ENCODE measurements at places on chromosomes 7 and 10.

- no peak for DNase-seq
Observed at GRCh38 chr10:100173035-100173434, 12.8 kb downstream of the ERLIN1 start.

- DNase-seq, result peak; percentile 25
Observed at GRCh38 chr7:157699357-157700013, 362.7 kb downstream of the DNAJB6 start.

GRCh38 chr7:44221231-44221791 lies 20.5 kb downstream of the YKT6 start:
- no peak for DNase-seq

- DNase-seq, result no peak
Observed at GRCh38 chr10:32982293-32982709, 24.3 kb upstream of the ITGB1 start.

GRCh38 chr10:17169803-17170202 lies 31.7 kb downstream of the TRDMT1 start:
- DNase-seq, result no peak

- DNase-seq, result no peak
Observed at GRCh38 chr10:82742478-82742877, 867.5 kb downstream of the NRG3 start.

DNA sequence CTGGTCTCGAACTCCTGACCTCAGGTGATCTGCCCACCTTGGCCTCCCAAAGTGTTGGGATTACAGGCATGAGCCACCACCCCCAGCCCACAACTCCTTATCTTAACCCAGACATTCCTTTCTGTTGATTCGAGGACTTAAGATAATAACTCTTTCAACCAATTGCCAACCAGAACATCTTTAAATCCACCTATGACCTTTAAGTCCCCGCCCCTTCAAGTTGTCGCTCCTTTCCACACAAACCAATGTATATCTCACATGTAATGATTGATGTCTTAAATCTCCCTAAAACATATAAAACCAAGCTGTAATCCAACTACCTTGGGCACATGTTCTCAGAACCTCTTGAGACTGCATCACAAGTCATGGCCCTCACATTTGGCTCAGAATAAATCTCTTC lies 7.8 kb upstream of the ANKRD2 start:
- no peak for DNase-seq

DNA sequence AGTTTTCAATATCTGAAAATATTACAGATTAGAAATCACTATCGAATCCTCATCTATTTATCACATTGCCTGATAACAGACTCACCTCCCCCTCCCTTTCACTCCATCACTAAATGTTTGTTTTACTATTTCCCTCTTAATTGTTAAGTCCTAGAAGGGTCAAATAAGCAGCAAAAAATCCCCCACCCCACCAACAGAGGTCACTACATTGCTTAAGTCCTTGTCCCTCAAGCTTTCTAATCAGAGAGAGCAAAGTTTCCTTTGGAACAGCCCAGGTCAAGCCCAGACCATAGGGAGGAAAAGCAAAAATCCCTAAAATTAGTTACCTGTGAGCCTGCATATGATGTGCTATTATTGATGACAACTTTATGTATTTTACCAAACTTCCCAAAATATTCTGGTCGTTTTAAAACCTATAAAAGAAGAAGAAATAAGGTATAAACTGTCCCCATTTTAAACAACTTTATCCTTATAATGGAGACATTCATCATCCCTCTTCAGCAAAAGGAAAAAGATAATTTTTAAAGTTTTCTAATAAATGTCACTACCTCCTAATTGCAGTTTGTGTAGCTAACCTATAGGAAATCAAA lies 95.0 kb downstream of the CNOT4 start:
- peak; percentile 85 for DNase-seq

DNA sequence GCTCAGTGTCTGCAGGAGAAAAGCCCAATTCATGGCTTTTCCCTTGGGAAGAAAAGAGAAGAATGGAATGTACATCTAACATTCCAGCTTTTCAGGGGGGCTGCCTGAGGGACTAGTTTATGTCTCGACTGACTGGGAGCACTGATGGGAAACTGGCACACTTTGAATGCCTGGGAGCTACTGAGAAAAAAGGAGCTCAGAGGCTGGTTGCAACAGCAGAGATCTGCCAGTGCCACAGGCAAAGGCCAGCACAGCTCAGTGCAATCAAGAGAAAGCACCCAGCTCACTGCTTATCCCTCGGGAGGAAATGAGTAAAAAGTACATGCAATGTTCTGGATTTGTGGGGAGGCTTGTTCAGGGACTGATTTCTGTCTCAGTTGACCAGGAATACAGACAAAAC lies 226.2 kb downstream of the COBL start:
- no peak for DNase-seq

DNA sequence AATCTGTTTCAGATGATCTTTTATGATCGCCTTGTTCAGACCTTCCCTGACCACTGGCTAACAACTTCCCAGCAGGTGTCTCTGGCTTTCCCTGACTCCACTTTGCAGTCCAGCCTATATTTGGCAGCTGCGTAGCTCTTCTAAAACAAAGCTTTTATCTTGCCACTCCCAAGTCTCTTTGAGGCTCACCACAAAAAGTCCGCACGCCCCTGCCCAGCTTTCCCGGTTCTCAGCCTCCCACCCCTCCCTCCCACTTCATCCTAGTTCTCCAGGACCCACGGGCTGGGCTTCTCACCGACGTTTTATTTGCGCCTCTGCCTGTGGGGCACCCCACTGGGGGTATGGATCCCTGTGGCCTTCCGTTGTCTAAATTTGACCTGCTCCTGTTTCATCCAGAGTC lies 58.9 kb upstream of the USP6NL start:
- peak; percentile 48 for DNase-seq

DNA sequence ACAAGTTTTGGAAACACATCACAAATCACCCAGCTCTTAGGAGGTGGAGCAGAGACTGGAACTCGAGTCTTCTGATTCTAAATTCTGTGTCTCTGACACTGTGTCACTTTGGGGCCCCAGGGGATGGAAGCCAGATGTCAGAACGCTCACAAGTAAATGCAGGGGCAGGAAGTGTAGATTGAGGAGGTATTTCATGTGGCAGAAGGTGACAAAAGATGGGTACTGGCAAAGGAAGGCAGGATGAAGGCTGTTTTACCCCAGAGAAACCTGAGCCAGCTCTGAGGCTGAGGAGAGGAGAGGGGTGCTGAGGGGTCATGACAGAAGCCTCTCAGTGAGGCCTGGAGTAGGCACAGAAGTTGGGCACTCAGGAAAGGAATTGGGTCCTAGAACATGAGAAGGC lies 6.0 kb upstream of the PURB start:
- no peak for DNase-seq

DNA sequence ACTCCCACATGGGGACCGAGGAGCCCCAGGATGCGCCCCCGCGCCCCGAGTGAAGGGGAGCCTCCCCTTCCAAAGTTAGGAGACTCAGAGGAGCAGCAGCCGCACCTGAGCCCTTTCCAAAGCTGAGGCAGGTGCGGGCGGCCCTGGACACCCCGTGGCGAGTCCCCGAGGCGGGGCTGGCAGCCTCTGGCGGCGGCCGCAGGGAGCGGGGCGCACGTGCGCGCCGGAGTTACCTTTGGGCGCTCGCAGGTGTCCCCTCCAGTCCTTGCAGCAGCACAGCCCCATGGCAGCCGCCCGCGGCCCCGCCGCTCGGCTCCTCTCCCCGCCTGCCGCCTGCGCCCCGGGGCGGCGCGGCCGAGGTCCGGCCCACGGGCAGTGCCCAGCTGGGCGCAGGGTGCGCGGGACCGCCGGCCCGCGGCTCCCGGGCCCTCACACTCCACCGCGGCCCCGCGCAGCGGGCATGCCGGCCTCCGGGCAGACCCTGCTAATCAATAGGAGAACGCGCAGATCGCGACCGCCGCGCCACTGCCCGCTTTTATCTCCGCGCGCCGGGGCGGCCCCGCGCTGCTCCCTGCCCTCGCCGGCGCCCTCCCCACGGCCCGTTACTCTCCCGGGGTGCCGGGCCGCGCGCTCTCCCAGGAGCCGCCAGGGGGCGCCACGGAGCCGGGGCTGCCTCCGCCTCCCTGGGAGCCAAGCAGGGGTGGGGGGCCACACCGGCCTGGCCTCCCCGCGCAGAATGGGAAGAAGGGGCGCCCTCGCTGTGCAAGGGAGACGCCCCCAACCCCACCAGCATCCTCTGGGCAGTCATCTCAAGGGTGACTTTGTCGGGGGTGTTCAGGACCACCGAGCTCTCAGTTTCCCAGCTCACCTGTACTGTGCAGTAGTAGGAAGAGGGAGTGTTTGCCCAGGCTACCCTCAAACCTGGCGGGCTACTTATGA lies 80.8 kb downstream of the ARHGAP22 start:
- DNase-seq, result peak; percentile 61

GRCh38 chr7:90999989-91000979 lies 263.9 kb upstream of the FZD1 start:
- no peak for DNase-seq
